Left colon (tissue), 2 donors: ENCODE measurements at places on chromosomes 2 and 18. TPM values are rescaled to one million over a fixed set of nuclear protein-coding genes. Genes with fewer than 3 reads are reported as not detected.

DNA sequence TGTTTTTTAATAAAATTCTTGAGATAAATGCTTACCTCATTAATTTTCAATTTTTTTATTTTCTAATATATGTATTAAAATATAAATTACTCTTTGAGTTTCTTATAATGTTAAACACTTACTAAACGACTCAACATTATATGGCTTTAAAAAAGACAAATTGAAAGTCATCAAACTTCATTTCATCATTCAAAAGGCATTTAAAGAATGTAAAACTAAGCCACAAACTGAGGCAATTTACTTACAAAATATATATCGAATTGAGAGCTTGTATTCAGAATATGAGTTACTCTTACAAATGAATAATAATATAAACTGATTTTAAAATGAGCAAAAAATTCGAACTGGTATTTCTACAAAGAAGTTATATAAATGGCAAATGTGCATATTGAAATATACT, 1262.2 kb upstream of the PIK3C3 start:
- DNase-seq = no peak

- no peak for DNase-seq
Observed at GRCh38 chr2:46362667-46363012, 65.4 kb downstream of the EPAS1 start.

GRCh38 chr18:22296304-22296703, 121.4 kb downstream of the CTAGE1 start:
- DNase-seq = no peak

GRCh38 chr2:65366595-65367125, 65.7 kb downstream of the SPRED2 start:
- peak; percentile 74 for DNase-seq

The VIL1 gene
- 441 TPM for total RNA-seq
